Left lobe of liver (tissue), 2 donors: ENCODE measurements at places on chromosomes 7 and 10. TPM values are rescaled to one million over a fixed set of nuclear protein-coding genes. Genes with fewer than 3 reads are reported as not detected.
A peak's percentile ranks its signal among the peaks of the same experiment; 100 is the strongest.

DNA sequence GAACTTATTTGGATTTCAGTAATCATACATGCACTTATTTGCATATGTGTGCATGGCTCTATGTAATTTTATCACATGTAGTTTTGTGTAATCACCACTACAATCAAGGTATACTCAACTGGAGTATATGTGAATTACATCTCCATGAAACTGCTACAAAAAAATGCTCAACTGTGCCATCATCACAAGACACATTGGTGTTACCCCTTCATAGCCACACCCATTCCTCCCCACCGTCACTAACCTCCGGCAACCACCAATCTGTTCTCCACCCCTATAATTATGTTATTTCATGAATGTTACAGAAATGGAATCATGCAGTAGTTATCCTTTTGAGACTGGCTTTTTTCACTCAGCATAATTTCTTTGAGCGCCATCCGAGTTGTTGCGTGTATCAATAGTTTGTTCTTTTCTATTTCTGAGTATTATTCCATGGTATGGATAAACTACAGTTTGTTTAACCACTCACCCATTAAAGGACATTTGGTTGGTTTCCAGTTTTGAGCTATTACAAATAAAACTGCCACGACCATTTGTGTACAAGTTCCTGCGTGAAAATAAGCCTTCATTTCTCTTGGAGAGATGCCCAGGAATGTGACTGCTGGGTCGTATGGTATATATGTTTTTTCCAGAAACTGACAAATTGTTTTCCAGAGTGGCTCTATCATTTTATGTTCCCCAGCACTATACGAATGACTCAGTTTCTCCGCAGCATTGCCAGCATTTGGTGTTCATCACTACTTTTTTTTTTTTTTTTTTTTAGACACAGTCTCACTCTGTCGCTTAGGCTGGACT lies 11.3 kb upstream of the SMO start:
- DNase-seq: no peak

- no peak for DNase-seq
Measured at GRCh38 chr7:28052933-28053332, 127.7 kb downstream of the JAZF1 start.

DNA sequence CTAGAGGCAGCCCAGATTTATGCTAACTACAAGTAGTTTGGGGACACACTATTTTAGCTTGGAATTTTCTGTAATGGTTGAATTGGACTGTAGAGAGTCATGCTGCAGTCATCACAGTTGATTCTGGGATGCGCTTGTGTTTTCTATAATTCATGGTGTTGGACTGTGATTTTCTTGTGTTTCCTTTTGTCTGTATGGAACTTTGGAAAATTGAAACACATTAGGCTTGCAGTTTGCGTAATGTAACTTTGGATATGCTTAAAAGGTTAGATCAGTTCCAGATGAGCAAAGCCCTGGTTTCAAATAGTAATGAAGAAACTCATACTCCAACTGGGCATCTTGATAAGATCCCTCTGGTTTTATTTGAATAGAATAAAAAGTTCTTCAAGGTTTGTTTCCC lies 502.2 kb downstream of the ARL4A start:
- no peak for DNase-seq

- no peak for DNase-seq
Measured at GRCh38 chr7:17094963-17095574, 203.4 kb upstream of the AHR start.

DNA sequence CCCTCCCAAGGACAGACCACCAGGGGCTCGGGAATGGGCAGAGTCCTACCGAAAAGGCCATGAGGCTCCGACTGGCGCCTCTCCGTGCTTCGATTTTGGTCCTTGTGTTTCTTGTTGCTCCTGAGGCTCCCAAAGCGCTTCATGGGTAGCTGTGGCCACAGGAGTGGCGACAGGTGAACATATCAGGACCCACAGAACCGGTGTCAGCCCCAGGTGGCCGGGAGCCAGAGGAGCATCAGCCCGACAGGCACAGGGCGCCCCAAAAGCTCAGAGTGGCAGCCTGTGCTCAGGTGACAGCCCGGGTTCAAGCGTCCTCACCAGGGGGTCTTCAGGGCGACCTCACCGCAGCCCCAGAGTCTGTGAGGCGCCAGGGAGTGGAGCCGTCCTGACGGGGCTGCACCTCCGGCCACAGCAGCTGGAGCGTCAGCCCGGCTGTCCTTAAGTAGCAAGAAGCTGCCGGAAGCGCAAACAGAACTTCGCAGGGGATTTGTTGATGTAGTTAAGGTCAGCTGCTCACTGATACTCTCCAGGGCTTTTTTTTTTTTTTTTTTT lies 141.0 kb downstream of the PRKAG2 start:
- DNase-seq: no peak

GRCh38 chr7:48901966-48902365 lies 22.4 kb upstream of the CDC14C start:
- no peak for DNase-seq

- no peak for DNase-seq
Measured at GRCh38 chr10:12420530-12421120, 71.3 kb downstream of the CAMK1D start.

- no peak for DNase-seq
Measured at GRCh38 chr7:90607196-90607595, 11.1 kb downstream of the CDK14 start.

DNA sequence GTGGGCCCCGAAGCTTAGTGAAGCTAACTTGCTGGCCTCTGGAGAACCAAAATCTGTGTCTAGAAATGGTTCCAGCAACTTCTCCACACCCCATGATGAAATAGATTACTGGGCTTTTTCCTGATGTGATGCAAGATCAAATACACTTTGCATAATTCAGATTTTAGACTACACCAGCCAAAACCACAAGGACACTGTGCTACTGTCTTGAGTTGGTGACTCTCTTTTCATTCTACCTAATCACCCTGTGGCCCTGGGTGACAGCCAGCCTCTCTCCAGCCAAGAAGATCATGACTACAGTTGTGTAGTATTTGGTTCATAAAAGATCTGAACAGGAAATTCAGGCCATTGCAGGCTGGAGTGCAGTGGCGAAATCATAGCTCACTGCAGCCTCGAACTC lies 22.2 kb downstream of the AZGP1 start:
- peak; percentile 80 for DNase-seq

GRCh38 chr7:2785071-2785500 lies 59.0 kb downstream of the GNA12 start:
- DNase-seq: no peak

GRCh38 chr10:19824381-19825342 lies 8.4 kb downstream of the PLXDC2 start:
- no peak for DNase-seq

DNA sequence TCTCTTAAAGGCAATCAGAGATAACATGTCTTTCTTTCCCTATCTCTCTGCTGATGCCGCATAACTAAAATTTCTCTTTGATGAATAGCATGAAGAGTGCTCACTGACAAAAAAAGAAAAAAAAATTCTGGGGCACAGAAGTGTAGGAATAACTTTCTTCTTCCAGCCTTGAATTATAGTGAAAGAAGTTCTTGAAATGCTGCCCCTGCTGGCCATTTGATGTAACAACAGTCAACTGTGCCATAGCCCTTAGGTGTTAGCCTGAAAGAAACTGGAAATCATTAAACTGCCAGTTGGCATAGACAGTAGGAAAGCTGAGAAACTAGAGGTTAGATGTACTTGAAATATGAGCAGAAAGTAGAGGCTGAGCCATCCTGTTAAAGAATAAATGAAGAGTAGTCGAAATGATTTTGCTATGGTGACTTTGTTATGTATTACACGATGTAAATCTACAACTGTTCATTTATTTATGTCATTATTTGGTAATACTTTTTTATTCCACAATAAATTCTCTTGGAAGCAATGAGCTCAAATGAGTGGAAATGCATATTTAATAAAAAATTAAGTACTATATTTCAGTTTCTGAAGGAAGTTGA lies 48.3 kb upstream of the FAM171A1 start:
- DNase-seq: no peak

- no peak for DNase-seq
Measured at GRCh38 chr10:17249820-17250219, 21.8 kb downstream of the VIM start.

DNA sequence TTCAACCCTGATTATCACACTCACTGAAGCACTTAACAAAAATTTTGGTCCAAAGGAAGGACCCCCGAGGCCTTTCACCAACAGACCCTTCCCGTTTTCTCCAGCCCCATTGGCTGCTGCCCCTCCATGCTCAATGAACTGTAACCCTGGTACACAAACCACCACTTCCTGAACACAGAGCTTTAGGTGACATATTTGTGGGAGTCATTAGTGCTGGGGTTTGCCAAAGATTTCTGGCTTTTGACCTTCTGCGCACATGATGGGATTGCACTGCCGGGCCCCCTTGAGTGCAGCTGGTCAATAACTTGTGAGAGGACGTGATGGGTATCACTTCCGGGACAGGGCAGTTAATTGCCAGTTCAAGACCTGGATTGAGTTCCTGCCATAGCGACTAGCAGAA lies 9.0 kb upstream of the CAMK1D start:
- no peak for DNase-seq

DNA sequence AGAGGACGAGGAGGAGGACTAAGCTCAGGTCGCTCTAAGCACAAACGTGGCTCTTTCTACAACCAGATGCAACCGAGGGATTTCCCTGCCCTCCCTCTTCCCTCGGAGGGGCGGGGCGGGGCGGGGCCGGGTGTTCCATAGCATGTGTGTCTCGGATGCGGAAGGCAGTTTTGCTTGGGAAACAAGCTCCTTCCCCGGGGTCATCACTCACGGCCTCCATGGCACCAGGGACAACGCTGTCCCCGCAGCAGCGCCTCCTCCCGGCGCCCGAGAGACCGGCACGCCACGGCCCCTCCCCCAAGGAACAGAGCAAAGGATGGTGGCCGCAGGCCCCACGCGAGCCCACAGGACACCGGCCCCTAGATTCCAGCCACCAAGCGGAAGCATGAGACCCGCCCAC lies 110.5 kb downstream of the PAXIP1 start:
- no peak for DNase-seq

- no peak for DNase-seq
Measured at GRCh38 chr10:104274762-104275721, 6.1 kb downstream of the GSTO2 start.

GRCh38 chr7:76155938-76156337 lies 45.8 kb upstream of the SRRM3 start:
- DNase-seq: peak; percentile 82

The CUBN gene
- 0.25 TPM for total RNA-seq

The ERVW-1 gene
- total RNA-seq: not detected

The CABCOCO1 gene
- not detected for total RNA-seq

The EBF3 gene
- not detected for total RNA-seq
